ENCODE measurements at places on chromosomes 3 and 15. TPM values are rescaled to one million over a fixed set of nuclear protein-coding genes. Genes with fewer than 3 reads are reported as not detected.

GRCh38 chr3:16173283-16174025, 1.0 kb upstream of the GALNT15 start:
- DNase-seq = no peak

Gene TNNC1
- 0.64 TPM for total RNA-seq

DNA sequence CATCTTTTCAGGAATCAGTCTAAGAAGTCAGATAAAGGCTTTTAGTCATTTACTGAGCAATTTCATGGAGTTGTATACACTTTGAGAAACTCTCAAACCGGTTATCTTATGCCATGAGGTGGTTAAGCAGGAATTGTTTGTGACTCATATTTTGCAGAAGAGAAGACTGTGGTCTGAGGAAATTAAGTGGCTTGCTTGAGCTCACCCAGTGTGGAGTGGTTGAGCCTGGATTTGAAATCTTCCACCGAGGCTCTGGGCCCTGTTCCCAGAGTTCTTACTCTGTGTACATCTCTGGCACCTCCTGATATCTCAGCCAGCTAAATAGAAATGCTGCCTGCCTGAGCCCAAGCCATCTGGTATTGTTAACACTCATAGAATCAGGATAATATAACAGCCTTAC, 37.8 kb upstream of the BCL6 start:
- peak; percentile 35 for DNase-seq

DNA sequence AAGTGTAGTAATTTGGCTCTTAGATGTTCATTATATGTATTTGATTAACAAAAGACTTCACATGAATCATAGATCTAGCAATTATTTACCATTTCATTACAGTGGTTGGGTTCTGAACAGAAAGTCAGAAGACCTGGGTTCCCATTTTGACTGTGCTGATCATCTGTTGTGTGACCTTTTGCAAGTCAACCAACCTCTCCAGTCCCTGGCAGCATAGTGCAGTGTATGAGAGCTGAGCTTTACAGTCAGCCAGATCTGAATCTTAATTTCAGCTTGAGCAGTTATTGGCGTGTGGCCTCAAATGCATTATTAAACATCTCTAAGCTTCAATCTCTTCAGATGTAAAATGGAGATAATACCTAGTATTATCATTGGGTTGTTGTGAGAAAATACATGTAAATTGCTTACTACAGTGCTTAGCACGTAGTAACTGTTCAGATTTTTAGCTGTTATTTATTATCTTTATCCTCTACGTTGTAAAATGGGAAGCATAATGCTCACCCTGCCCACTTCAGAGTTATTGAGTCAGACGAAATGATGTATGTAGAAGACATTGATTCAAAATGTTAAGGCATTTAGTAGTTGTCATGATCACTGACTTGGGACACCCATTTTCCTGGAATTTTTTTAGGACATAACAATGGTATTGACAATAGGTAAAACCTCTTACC, 104.0 kb downstream of the KLHL25 start:
- DNase-seq = no peak

Gene ZBED2
- not detected for total RNA-seq

DNA sequence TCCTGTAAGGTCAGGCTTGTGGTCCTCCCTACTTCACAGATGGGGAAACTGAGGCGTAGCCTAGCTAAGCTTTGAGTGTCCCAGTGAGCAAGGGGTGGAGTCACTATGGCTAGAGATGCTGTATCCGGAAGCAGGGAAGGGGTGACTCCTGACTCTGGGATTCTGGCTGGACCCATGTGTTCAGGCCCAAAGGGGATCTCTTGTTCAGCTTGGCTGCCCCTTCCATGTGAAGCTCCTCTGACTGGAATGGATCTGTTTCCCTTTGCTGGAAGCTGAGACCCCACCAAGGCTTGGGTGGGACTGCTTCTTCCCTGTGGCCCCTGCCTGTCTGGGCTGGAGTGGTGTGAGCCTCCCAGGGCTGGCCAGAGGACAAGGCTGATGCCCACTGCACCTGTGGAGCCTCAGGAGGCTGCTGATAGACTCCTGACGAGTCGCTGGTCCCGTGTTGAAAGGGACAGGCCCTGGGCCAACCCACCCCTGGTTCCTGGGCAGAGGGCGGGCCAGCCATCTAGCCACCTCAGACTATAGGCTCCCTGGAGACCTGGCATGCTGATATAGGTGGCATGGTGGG, 1.0 kb downstream of the MAPKAPK3 start:
- DNase-seq = no peak

- no peak for DNase-seq
Measured at GRCh38 chr15:48501208-48501607, 144.3 kb downstream of the FBN1 start.

DNA sequence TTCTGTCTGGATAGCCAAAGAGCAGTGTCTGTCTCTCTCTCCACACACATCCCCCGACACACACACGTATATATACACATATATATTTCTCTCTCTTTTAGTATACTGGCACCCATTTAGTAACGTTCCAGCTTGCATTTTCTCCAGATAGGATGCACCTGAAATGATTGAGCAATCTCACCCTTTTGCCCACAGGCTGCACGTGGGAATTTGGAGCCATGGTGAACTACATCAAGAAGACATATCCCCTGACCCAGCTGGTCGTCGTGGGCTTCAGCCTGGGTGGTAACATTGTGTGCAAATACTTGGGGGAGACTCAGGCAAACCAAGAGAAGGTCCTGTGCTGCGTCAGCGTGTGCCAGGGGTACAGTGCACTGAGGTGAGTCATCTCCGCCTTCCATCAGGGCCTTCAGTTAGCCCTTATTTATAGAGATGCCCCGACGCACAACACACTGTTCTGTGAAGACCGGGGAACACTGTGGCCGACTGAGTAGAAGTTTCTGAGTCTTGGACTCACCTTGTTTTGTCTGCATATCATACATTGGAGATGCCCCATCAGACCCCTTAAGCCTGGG, 45.7 kb downstream of the RLBP1 start:
- DNase-seq = no peak

Measured in left colon (tissue), 2 donors.